Naive thymus-derived CD4-positive, alpha-beta T cell (primary cell): ENCODE measurements at places on chromosomes 12 and 14. TPM values are rescaled to one million over a fixed set of nuclear protein-coding genes. Genes with fewer than 3 reads are reported as not detected.

- no peaks in the 10 kb centered on the region for H3K36me3 ChIP-seq
- H3K4me1 ChIP-seq, result peaks cover 14% of the 10 kb centered on the region
- DNase-seq, result peak; percentile 24
- peaks cover 7% of the 10 kb centered on the region for H3K27me3 ChIP-seq
- H3K27ac ChIP-seq, result no peak overlapping the region
These were observed 3.4 kb downstream of the BMP4 start for GRCh38 chr14:53953002-53953827.

DNA sequence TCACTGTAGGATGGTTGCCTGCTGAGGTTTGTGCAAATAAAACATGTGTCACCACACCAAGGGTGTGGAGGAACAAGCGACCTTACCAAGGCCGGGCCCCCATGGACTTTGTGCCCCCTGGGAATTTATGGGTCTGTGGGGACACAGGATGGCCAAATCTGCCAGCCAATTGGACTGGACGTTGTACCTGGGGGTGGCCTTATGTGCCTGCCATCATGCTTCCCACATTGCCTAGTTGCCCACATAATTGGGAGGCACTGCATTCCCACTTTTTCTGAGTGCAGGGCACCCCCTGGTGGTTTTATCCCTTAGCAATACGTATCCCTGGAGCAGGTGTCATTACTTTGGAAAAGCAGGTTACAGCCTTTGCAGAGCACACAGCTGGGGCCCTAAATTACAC, 92.6 kb upstream of the TMPO start:
- H3K27ac ChIP-seq, result no peak overlapping the region
- H3K4me1 ChIP-seq, result no peaks in the 10 kb centered on the region
- no peak for DNase-seq
- H3K27me3 ChIP-seq, result no peaks in the 10 kb centered on the region
- H3K36me3 ChIP-seq, result no peaks in the 10 kb centered on the region

BCL2L14 gene
- total RNA-seq, result 0.97 TPM

GRCh38 chr12:112218150-112218549, 92.8 kb downstream of the TRAFD1 start:
- DNase-seq, result no peak
- no peak overlapping the region for H3K27ac ChIP-seq
- H3K27me3 ChIP-seq, result no peaks in the 10 kb centered on the region

DNA sequence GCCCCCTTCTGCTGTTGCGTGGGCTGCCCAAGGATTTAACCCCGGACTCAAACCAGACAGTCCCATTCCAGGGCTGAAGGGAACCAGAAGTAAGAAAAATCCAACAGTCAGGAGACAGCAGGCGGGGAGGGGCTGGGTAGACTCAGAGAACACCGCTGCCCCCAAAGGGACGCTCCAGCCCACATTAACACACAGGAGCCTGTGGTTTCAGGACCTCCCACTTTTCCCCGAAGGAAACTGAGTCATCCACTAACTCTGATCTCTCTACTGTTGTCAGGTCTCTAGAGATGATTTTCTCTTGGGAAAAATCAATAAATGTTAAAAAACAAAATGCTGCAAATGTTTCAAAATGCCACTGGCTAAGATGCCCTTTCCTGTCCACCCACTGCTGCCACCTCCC, 41.6 kb downstream of the FBXO21 start:
- H3K4me3 ChIP-seq, result no peak overlapping the region
- peaks cover 4% of the 10 kb centered on the region for H3K4me1 ChIP-seq
- no peaks in the 10 kb centered on the region for H3K36me3 ChIP-seq
- no peak for DNase-seq
- no peaks in the 10 kb centered on the region for H3K27me3 ChIP-seq
